ENCODE measurements at places on chromosomes 6 and 20.

DNA sequence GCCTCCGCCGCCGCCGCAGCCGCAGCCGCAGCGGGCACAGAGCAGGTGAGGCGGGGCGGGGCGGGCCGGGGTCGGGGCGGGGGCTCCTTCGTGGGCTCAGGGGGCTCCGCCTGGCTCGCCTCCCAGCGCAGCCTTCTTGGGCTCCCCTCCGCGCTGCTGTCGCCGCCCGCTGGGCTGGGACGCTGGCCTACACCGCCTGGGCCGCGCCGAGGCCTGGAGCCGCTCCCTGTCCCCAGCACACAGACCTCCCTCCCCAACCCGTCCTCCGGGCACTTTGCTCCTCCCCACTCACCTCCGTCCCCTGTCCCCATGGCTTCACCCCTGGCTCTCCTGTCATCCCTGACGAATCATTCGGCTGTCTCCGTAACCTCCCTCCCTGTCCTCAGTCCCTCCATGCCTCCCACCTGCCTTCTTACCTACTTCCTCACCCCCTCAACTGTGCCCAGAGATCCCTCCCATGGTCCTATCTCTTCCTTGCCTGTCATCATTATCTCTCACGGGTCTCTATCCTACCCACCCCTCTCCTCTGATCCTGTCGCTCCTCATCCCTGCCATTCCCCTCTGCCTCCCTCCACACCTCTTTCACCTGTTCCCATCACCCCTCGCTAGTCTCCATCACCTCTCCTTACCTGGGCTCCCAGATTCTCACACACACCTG, 512 bp downstream of the TTBK1 start:
- DNase-seq = no peak

DNA sequence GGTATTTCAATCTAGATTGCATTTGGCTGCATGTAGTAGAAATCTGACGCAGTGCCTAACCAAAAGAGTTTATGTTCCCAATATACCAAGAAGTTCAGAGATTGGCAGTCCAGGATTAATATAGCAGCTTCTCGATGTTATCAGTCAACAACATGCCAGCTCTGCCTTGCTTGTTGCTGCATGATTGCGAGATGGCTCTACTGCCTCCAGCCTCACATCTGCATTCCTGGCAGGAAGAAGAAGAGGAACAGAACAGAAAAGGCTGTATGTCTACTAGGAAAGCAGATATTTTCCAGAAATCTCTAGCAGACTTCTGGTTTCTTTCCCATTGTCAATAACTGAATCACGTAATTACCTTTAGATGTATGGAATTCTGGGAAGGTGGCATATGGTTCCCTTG, 60.8 kb downstream of the SLC35D3 start:
- DNase-seq = peak; percentile 20

GRCh38 chr6:22237526-22237925, 59.3 kb downstream of the PRL start:
- DNase-seq = peak; percentile 60

DNA sequence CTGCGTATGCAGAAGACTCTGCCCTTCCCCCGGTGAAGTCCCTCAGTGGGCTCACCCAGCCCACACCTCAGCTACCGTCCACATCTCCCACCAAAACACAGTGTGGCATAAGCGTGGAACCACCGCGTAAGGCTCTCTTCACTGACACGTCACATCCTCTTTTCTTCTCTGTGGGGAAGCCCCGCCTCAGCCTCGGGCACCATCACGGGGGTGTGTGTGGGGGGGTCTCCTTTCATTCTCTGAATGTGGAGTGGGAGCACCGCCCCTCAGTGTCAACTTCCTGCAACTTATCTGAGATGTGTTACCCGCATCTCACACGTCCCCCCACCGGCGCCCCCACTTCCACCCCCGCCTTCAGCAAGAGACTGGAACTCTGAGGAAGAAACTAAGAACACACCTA, 388.4 kb upstream of the JARID2 start:
- no peak for DNase-seq

DNA sequence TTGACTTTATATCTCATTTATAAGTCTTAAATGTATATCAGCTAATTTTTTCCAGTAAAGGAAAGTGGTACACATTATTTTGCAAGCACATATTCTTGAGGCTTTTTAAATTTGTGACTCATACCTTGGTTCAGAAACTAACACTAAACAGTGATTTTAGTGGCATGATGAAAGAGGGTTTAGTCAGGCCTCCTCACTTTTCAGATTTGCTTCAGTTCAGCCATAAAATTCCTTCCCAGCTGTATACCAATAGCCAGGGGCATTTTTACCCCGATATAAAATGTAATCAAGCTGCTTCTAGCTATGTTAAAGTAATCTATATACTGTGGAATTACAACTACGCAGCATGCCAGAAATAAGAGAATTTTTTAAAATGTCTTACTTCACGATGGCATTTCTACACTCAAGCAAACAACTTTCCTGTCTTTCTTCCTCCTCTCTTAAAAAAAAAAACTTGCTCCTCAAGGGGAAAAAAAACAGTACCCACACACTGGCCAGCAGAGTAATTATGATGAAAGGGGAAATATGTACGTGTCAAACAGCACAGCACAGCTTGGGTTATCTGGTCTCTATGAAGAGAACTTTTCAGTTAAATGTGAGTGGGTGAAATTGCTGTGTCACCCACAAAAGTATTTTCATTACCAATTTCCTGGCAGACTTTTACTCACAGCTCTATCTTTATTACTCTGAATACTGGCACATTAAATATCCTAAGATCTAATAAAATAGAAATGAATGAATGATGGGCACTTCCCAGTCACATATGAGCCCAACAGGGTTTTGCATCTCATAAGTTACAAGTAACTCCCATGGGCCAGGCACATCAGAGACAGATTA, 244.8 kb upstream of the TENT5A start:
- DNase-seq = peak; percentile 55

DNA sequence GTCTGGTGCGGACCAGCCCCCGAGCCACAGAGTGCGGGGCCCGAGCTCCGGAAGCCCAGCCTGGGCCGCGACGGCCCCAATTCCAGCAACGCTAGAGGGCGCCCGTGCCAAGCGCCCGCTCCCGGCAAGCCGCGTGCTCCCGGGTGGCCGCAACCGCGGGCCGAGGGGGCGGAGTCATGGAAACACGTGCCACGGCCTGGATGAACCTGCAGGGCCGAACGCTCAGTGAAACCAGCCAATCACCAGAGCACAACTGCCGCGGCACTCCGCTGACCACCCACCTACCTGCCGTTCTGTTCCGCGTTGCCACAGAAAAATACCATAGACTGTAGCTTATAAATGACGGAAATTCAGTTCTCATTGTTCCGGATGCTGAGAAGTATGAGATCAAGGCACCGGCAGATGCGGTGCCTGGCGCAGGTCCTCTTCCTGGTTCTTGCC, 85.7 kb upstream of the FOXC1 start:
- DNase-seq = no peak

DNA sequence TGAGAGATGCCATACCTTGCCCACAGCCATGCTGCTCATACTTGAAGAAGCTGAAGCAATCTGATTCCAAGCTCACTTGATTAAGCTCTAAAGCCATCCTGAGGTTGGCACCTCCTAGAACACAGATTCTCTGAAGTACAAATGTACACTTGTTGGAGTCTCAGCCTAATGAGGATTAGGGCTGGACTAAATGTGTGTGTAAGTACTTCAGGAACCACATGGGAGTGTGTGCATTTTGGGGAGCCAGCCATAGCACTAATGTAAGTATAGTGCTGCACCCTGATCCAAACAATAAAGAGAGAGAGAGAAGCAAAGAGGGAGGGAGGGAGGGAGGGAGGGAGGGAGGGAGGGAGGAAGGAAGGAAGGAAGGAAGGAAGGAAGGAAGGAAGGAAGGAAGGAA, 458.6 kb downstream of the MAFB start:
- no peak for DNase-seq

GRCh38 chr20:37521061-37521771, at the start of gene NNAT:
NNAT (plus strand) TSS chr20:37521250; CDS start chr20:37521332, 82 bp downstream.
- no peak for DNase-seq

DNA sequence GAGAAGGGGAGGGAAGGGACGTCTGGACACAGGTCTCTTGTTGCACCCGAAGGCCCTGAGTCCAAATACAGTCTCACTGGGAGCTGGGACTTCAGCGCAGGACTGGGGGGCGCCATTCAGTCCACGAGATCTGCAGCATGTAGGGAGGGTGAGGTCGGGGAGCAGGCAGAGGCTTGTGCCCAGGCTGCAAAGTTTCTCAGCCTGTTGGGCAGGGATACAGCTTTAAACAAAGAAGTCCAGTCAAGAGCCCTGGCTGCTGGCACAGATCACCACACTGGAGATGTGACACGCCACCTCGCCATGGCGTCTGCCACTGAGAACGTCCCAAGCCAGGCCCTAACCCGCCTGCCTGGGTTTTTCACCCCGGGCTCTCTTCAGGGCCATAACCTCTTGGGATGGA, 256.6 kb downstream of the DLL1 start:
- no peak for DNase-seq

GRCh38 chr6:1963596-1963995, 281.8 kb downstream of the GMDS start:
- DNase-seq = peak; percentile 58

GRCh38 chr6:16711546-16712254, 49.6 kb downstream of the ATXN1 start:
- no peak for DNase-seq

DNA sequence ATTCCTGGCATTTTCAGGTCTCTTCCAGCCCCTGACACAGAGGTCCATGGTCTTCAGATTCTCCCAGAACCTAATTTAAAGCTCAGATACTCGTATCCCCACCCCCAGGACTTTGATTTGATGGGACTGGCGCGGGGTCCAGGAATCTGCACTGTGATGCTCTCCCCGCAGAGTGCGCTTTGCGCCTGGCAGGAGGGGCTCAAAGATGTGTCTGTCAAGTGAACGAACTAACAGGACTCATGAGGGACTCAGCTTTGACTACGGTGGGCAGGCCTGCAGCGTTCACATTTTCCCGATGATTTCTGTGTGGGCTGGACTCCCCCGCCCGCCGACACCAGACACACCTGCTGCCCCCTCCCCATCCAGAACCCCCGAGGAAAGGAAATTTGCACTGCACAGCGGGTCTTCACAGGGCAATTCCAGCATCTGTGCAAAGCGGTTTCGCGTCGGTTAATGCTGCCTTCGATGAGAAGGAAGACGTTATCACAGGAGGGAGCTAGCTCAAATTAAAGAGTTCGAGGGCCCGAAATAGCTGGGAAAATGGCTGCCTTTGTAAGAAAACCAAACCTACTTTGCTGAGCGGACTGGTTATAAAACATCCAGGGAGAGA, 90.2 kb downstream of the ZDHHC14 start:
- DNase-seq = no peak

DNA sequence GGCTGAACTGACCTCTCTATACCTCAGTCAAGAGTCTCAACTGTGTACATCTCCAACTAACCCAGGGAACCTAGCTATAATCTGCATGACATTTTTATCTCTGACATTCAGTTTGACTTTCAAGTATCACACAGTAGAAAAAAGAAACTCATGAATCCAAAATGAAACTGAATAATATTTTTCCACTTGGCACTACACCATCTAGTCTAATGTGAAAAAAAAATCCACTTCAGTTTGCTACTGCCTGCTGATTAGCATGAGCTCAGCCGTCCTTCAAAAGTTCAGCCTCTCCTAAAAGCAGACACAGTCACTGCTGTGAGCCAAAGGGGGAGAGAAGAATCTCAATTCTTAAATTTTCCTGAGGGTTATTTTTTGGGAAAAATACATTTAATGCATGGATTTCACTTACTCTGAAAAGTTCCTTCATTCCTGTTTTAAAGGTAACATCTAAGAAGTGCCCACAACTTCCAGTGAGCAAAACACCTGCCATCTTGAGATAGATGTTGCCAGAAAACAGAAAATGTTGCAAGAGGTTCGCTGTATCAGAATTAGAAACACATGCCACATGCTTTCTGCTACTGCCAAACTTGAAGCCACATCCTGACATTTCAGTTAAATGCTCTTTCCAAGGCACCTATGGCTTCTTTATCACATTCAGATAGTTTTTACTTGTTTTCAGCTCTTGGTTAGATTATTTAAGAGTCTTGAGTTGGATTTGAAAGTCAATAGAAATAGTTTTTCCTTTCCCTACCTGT, 95.4 kb downstream of the MKKS start:
- DNase-seq = peak; percentile 20

DNA sequence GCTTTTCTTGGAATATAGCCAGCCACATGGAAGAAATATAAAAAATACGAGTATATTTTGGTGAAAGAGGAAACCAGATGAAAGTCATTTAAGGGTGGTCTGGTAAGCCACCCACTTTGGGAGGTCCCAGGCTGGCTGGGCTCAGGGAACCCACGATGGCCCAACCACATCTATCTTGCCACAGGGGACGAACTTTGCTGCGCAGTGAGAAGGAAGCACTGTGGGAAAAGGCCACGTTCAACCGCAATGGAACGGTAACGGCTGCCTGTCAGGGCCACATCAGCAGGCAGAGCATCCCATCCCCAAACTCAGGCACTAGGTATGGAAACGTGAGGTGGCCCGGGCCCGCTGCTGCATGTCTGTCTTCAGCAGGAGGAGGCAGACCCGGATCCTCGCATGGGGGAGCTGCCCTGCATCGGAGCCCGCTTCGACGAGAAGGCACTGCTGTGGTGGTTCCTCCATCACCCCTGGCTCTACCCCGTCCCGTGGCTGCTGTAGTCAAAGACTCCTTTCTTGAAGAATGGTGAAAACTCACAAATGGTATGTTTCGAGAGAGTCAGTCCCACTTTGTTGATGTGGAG, 300.4 kb downstream of the KIF16B start:
- no peak for DNase-seq

DNA sequence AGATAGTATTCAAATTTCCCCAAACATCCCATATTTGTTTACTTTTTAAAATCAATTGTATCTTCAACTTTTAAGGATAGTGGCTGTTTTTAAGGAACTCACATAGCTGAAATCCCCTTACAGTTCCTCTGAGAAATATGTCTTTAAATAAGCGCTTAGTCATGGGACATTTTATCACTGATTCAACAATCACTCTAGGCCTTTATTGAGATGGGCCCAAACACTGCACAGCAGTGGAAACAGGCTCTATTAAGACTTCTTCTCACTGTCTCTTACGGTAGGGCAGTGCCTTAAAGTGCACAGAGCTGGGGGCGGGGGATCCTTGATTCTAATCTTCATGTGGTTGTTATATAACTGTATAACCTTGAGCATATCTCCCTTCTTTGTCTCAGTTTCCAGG, 59.8 kb upstream of the RREB1 start:
- peak; percentile 88 for DNase-seq

GRCh38 chr6:147135211-147135681, 69.0 kb upstream of the STXBP5 start:
- peak; percentile 58 for DNase-seq

DNA sequence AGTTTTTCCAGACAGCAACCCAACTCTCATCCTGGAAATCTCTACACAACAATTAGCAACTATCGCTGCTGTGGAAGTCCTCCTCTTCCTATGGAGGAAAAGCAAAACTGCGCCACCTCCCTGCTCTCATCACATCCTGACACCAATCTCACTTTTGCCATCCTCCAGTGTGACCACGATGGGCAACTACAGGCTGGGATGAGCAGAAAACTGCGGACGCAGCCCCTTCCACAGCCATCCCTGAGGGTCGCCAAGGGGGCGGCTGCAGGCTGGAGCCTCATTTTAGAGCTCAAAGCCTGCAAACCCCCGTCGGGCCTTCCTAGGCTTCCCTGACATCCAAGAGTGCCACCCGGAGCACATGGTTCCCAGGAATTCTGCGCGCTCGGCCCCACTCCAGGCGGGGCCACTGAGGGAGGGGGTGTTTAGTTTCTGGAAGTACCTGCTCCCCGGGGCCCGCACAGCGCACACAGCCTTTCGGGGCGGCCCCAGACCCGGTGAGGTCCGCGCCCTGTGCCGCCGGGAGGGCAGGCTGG, 1.2 kb downstream of the TCFL5 start:
- no peak for DNase-seq

GRCh38 chr6:158674342-158675131, 24.7 kb downstream of the SYTL3 start:
- DNase-seq = no peak

GRCh38 chr6:52724042-52724405, 39.3 kb downstream of the GSTA2 start:
- no peak for DNase-seq

Measured in OCI-M1 (cell line).